ENCODE measurements at places on chromosomes 2 and 18.

DNA sequence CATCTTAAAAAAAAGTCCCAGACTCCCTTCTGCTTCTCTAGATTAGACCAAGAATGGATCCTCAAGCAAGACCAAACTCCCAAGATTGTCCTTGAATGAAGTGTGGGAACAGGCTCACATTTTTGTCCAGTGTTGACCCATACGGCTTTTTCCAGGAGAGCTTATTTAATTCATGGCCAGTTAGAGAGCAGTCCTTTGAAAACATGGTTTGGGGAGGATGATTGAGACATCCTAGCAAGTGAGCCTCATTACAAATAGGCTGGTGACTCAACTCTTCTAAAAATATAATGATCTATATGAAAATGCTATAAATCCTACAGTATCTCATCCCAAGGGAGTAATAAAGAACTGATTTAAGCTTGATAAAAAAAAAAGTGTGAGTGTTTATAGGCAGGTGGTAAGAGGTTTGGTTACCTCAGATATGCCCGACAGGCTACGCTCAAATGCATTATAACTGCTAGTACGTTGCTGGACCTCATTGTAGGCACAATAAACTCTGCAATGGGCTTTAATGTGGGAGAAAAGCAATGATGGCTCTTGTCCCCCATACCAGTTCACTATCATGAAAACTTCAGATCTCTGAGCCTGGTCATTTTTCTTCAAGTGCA lies 17.0 kb downstream of the ANKRD29 start:
- no peak for DNase-seq

- no peak for DNase-seq
Measured at GRCh38 chr18:59083136-59083818, 56.4 kb upstream of the SEC11C start.

- peak; percentile 40 for DNase-seq
Measured at GRCh38 chr2:241558532-241559322, at the start of gene BOK. BOK (plus strand) TSS chr2:241558745; CDS start chr2:241559484, 739 bp downstream.

DNA sequence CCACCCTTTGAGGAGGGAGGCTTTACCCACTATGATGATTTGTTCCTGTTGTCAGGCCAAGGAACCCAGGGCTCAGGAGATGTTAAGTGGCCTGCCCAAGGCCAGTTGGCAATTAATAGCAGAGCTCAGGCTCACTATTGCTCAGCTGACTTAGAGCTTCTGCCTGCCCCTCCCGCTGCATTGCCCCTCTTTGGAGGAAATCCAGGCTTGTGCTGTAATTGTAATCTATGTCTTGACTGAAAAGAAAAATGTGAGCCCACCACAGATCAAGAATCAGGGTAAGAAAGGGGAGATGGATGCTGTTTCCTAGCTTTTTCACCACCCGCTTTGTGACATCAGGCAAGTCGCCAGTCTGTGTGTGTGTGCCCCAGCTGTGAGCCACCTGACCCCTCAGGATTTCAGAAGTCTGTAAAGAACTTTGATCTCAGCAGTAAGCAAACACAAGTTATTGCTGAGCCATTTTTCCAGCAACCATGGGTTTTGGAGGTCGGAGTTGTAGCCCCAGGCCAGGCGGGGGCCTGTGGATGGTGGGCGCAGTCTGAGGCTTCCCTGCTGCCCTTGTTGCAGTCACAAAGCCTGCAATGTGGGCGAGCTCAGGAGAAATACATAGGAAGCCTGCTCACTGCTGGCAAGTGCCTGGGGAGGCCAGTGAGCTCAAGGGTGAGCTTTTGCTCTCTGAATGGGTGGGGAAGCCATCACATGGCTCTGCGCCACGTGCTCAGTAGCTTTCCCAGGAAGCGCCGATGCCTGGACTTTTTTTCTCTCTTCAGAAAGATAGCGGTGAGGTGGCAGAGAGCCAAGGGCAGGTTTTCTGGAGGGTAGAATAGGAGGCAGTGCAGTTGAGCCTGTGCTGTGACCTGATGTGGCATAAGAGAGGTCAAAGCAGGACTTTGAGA lies 6.1 kb downstream of the CABLES1 start:
- DNase-seq, result no peak

DNA sequence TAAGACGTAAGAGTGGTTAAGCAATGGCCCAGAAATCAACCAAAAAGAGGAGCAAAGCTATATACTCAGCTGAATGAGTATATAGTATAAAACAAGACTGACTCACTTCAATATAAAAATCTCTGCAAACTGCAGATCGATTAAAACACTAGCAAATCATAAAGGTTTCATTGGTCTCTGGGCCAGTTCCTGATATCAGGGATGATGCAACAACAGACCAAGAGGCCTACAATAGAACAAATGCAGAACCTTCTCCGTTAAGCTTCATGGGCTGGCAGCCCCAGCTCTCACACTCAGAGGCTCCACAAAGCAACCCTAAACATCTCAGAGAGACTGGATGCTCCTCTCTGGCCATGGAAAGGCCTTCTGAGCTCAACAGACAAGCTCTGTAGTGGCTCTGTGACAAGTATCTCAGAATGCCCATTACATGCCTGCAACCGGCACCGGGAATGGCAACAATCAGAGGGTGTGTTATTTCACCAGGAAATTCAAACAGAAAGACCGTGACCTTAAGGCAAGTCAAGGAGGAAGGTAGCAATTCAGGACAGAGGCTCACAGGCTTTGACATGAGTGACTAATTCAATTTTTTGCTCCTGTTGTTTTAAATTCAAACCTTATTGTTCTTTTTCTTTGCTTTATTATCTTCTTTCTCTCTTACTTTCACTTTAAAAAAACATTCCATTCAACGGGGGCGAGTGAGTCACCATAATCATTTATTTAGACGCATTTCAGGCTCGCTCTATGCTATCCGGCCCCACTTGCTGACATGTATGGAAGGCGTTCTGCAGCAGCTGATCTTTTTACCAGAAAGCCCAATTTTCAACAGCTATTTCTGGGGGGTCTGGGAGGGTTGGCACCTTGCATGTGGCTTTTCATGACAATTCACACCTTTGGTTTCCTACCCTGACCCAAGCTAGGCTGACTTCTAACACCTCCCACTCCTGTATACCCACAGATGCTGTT lies 15.1 kb downstream of the CYRIA start:
- DNase-seq, result no peak

DNA sequence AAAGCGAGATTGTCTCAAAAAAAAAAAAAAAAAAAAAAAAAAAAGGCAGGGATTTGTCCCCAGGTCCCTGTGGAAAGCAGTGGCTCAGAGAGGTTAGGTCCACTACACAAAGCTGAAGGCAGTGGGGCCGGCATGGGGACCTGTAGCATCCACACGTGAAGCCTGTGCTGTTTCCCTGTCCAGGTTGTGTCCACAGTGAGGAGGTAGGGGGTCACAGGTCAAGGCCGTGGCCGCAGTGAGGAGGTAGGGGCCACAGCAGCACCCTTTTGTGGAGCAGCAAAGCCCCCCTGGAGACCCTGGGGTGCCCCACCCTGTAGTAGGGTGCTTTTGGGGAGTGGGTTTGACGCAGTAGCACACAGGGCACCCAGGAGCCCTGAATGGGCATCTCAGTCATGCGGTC lies 14.0 kb downstream of the TMEM177 start:
- DNase-seq, result no peak

DNA sequence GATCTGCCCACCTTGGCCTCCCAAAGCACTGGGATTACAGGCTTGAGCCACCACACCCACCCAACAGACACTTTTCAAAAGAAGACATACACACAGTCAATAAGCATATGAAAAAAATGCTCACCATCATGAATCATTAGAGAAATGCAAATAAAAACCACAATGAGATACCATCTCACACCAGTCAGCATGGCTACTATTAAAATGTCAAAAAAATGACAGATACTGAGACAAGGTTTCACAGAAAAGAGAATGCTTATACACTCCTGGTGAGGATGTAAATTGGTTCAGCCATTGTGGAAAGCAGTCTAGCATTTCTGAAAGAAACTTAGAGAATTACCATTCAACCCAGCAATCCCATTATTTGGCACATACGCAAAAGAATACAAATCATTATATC lies 1947.2 kb downstream of the SUCLG1 start:
- no peak for DNase-seq

GRCh38 chr18:44651478-44651877 lies 29.2 kb upstream of the SETBP1 start:
- peak; percentile 62 for DNase-seq

GRCh38 chr2:114406347-114406746 lies 36.1 kb upstream of the DPP10 start:
- DNase-seq, result no peak

DNA sequence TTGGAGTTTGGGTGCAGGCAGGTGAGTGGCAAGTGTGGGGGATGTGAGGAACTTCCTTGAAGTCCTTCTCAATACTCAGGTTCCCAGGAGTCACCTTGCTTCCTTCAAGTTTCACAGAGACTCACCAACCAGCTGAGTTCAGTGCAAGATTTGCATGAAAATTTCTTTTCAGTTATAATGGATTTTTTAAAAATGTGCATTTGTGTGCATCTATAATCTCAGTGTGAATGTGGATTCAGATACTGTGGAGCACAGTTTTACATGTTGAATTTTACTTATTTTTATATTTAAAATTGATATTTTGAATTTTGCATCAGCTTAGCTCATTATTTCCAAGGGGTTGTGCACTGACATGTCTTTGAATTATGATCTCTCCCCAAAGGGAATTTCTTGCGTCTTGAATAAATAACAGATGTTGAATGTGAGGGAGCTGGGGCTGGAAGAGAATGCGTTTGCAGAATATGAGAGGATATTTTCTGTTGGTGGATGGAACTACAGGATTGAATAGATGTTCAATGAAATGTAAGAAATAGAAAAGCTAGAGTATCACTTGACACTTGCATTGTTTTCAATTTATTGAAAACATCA lies 184.3 kb downstream of the RPRM start:
- DNase-seq, result no peak

GRCh38 chr2:224308272-224308911 lies 93.5 kb downstream of the FAM124B start:
- no peak for DNase-seq
